ENCODE measurements at places on chromosomes 12 and 14. TPM values are rescaled to one million over a fixed set of nuclear protein-coding genes. Genes with fewer than 3 reads are reported as not detected.

Gene GPR135
- 1.3 TPM for total RNA-seq

Gene ESR2
- total RNA-seq: not detected

Gene CMA1
- not detected for total RNA-seq

Gene FAM181A
- not detected for total RNA-seq

Gene CBLN3
- 3.2 TPM for total RNA-seq

Gene GNG2
- 252 TPM for total RNA-seq

All from CD4-positive, CD25-positive, alpha-beta regulatory T cell (primary cell).